ENCODE measurements at places on chromosomes 16 and 17. TPM values are rescaled to one million over a fixed set of nuclear protein-coding genes. Genes with fewer than 3 reads are reported as not detected.

GRCh38 chr17:1375615-1376014 lies 24.4 kb downstream of the YWHAE start:
- no peak for DNase-seq

DNA sequence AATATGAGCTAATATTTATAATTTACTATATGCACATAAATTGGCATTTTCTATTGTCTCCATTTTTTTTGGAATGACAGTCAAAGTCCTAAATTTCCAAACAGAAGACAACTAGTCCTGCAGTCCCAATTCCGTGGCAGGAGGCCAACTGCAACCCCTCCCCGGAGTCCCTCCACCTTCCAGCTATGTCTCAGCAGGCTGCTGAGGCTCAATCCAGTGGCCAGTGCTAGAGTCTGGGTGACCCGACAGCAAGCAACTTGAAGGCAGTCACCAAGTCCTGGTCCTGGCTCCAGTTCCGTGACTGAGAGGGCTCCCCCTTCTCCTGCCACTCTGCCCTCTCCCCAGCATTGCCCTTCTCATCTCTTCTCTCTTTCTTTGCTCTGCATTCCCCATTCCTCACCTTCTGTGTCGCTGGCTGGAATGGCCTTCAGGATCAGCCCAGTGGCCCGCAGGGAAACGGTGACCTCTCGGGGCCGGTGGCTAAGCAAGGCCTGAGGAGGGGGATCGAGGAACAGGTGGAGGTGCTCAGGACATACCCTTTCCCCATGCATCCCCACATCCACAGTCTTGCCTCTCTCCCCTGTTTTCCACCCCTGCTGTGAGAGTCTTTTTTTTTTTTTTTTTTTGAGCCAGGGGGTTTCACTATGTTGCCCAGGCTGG lies 22.4 kb upstream of the MFSD6L start:
- no peak for DNase-seq

- DNase-seq, result peak; percentile 58
These were observed 22.8 kb downstream of the TEX2 start for GRCh38 chr17:64240261-64240740.

DNA sequence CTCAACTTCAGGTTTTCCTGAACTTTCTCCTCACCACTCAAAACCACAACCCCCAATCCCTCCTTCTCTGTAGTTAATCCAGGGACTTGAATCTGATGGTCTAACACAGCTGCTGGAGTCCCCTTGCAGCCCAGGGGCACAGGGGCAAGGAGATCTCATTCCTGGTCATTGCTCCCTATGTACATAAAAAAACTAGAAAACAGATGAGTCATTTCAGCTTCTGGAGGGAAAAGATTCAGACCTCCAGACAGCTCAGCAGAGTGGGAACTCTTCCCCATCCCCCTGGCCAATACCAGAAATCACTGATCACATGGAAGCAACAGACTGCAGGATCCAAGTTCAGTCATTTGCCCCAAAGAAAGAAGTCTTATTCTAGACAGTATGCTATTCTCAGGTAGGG lies 62.1 kb downstream of the DYNLRB2 start:
- DNase-seq, result no peak

- no peak for DNase-seq
These were observed 1.4 kb downstream of the NT5M start for GRCh38 chr17:17304521-17304985.

GRCh38 chr16:76583466-76583865 lies 306.3 kb downstream of the CNTNAP4 start:
- DNase-seq, result no peak

GRCh38 chr16:69326172-69326873 lies 4.1 kb downstream of the PDF start:
- DNase-seq, result peak; percentile 67

DNA sequence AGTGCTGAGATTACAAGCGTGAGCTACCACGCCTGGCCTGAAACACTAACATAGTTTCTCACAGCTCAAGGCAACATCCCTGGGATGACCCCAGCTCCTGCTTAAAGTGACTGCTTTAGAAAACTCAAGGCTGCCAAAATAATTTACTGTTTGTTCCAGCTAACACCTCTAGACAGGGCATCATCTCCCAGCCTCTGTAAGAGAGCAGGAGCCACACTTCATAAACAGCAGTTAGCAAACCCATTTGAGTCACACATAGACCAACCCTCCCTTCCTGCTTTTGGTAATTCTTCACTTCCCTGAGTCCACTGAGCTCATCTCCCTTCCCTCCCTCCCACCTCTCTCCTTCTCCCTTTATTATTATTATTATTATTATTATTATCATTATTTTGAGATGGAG lies 201.3 kb downstream of the XYLT1 start:
- no peak for DNase-seq

CNTNAP1 gene
- total RNA-seq, result 8.1 TPM

GNAO1 gene
- 12.7 TPM for total RNA-seq

STH gene
- not detected for total RNA-seq

BAIAP3 gene
- 2.6 TPM for total RNA-seq

SLC16A13 gene
- total RNA-seq, result 44.4 TPM
